Activated naive CD4-positive, alpha-beta T cell treated with anti-CD3 and anti-CD28 coated beads for 36 hours (primary cell): ENCODE measurements at places on chromosomes 3 and 15. TPM values are rescaled to one million over a fixed set of nuclear protein-coding genes. Genes with fewer than 3 reads are reported as not detected.

MAP3K13 gene
- total RNA-seq = 13.3 TPM

XIRP1 gene
- total RNA-seq = 0.72 TPM

RPL22L1 gene
- total RNA-seq = 525 TPM

CPN2 gene
- total RNA-seq = not detected

GOLGA6L7 gene
- not detected for total RNA-seq

KBTBD13 gene
- not detected for total RNA-seq

P3H2 gene
- total RNA-seq = not detected
